Globus pallidus (tissue), 1 donor: ENCODE measurements at places on chromosomes 12 and 14.

GRCh38 chr12:17507336-17507735 lies 582.7 kb downstream of the RERGL start:
- DNase-seq: no peak

GRCh38 chr12:47034661-47035060 lies 44.8 kb upstream of the PCED1B start:
- DNase-seq: no peak

DNA sequence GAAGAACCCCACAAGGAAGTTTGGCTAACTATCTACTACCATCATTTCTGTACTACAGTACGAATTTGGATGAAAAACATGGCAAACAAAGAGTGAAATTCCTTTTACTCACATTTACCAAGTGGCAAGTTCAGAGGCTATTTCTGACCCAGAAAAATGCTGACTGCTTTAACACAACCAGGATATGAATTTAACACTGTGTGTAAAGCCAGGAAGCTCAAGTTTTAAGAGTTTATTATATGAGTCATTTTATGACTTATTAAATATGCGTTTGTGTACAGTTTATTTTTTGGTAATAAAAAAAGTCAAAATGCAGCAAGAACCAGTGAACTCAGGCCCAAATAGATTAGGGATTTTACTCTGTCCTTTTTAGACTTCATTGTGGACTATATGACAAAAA lies 58.4 kb upstream of the STAC3 start:
- DNase-seq: no peak

GRCh38 chr12:11870041-11870451 lies 200.7 kb upstream of the BCL2L14 start:
- DNase-seq: no peak

DNA sequence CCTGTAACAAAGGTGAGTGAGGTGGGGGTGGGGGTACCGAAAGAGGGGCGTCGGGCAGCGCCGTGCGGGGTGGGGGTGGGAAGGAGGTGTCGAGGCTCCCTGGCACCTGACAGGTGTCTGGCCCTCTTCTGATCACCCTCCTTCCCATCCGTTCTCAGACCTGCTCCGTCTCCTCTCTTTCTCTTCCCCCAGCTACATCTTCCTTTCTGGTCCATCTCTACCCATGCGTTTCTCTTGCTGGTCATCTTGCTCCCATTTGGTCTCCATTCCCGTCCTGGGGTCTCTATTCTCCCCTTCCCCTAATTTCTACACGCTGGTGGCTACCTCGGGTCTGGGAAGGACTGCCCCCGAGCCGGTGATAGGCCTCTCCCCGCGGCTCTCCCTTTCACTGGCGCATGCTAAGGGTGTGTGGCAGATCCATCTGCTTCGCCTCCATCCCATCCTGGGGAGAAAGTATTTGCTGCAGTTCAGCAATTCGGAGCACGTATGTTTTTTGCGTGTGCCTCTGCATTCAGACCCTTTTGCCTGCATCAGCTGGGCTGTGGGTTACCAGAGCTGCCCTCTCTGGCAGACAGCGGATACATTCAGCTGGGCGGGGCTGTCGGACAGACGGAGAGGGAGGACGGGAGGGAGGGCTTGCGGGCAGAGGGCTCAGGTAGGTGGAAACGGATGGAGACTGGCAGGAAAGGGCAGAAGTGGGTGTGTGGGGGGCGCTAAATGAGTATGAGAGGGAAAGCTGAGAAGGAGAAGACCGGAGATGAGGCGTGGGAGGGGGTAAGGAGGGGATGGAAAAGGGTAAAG lies 730 bp downstream of the CLSTN3 start:
- peak; percentile 40 for DNase-seq

- no peak for DNase-seq
Measured at GRCh38 chr12:52007158-52007921, 594 bp downstream of the TAMALIN start.
